ENCODE measurements at places on chromosomes 16 and 17.

DNA sequence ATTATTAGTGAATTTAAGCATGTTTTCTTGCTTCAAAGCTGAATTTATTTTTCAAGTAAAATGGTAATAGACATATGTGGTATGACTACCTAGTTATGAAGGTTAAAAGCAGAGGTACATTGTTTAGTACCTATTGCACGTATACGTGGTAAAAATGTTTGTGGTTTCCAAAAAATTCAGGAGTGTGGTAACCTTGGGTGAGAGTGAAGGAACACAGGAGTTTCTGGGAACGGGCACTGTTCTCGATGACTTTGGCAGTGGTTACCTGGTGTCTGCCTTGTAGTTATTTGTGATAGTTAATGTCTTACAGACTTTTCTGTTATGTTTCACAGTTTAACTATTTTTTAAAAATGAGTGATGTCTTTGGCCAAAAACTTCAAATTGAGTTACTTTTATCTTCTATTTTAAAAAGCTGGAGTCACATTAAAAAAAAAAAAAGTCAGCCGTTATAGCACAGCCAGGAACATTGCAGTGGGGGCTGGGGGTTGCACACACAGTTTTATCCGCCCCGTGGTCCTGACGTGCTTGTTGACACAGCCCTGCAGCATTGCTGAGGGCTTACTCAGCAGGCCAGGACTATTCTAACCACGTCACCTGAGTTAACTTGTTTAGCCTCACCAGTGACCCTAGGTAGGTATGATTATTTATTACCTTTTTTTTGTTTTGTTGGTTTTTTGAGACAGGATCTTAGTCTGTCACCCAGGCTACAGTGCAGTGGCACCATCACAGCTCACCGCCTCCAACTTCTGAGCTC, 10.9 kb downstream of the JPT2 start:
- no peaks in the 10 kb centered on the region for H3K27me3 ChIP-seq
- no peak for DNase-seq
- no peaks in the 10 kb centered on the region for H3K4me1 ChIP-seq
- no peak overlapping the region for H3K27ac ChIP-seq
- H3K4me3 ChIP-seq = no peak overlapping the region

GRCh38 chr16:473046-474043, 47.9 kb downstream of the RAB11FIP3 start:
- no peaks in the 10 kb centered on the region for H3K27me3 ChIP-seq
- H3K4me1 ChIP-seq = peaks cover 25% of the 10 kb centered on the region
- no peak for DNase-seq
- H3K27ac ChIP-seq = no peak overlapping the region
- H3K4me3 ChIP-seq = no peak overlapping the region

DNA sequence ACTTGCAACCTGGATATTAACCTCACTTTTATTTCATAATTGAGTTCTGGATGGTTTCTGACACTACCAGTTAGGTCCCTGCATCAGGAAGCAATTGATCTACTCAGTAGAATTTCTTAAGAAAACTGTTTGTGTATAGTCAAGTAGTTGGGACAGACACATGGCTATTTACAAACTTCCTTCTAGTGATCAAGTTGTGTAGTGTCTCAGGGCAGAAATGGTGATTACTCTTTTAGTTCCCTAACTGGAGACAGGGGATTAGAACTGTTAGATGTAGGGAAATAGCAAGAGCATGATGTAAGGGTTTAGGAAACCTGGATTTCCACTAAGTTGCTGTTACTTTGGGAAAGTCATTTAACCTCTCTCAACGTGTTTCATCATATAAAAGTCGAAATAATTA, 30.4 kb downstream of the TMEM100 start:
- H3K36me3 ChIP-seq = no peaks in the 10 kb centered on the region
- no peaks in the 10 kb centered on the region for H3K27me3 ChIP-seq
- H3K4me1 ChIP-seq = no peaks in the 10 kb centered on the region

GRCh38 chr16:68754084-68754792, 17.1 kb downstream of the CDH1 start:
- H3K36me3 ChIP-seq = no peaks in the 10 kb centered on the region
- no peak for DNase-seq
- no peaks in the 10 kb centered on the region for H3K4me1 ChIP-seq
- H3K27me3 ChIP-seq = no peaks in the 10 kb centered on the region
- H3K4me3 ChIP-seq = no peak overlapping the region
- no peak overlapping the region for H3K27ac ChIP-seq

DNA sequence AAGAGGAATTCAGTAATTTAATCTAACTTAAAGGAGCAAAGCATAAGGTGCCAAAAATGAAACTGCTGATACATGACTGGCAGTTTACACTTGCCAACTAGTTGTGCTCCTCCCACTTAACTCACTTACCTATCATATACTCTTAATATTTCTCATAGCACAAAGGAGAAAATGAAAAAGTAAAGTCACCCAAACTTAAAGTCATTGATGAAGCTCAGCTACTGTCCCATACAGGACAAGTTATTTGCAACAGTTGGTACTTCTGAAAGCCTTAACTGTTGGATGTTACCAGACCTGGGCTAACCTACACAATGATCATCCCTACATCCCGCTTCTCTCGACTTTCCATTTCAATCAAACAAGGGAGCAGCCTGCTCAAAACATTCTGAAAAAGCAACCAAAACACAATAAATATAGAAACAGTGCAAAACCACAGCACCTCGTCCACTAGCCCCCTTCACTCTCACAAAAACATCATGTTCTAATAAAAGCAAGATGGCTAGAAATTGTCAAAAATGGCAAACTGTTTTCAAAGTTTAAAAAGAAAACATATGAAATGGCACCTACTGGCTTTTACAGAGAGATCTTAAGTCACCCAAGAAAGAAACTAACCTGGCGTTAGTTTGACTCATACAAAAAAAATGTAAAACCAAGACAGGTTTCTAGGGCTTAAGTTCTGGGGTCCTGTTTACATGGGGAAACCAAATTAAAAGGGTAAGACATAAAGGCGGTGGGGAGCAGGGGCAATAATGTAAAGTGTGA, 868 bp downstream of the MED13 start:
- no peaks in the 10 kb centered on the region for H3K27me3 ChIP-seq
- peaks cover 21% of the 10 kb centered on the region for H3K4me1 ChIP-seq
- peak overlapping the region; percentile 79 for H3K4me3 ChIP-seq
- DNase-seq = no peak
- peaks cover 6% of the 10 kb centered on the region for H3K36me3 ChIP-seq

GRCh38 chr17:17987901-17988300, 15.2 kb downstream of the DRC3 start:
- no peaks in the 10 kb centered on the region for H3K27me3 ChIP-seq
- no peaks in the 10 kb centered on the region for H3K36me3 ChIP-seq
- H3K4me3 ChIP-seq = no peak overlapping the region
- H3K4me1 ChIP-seq = no peaks in the 10 kb centered on the region
- no peak for DNase-seq
- H3K27ac ChIP-seq = no peak overlapping the region

DNA sequence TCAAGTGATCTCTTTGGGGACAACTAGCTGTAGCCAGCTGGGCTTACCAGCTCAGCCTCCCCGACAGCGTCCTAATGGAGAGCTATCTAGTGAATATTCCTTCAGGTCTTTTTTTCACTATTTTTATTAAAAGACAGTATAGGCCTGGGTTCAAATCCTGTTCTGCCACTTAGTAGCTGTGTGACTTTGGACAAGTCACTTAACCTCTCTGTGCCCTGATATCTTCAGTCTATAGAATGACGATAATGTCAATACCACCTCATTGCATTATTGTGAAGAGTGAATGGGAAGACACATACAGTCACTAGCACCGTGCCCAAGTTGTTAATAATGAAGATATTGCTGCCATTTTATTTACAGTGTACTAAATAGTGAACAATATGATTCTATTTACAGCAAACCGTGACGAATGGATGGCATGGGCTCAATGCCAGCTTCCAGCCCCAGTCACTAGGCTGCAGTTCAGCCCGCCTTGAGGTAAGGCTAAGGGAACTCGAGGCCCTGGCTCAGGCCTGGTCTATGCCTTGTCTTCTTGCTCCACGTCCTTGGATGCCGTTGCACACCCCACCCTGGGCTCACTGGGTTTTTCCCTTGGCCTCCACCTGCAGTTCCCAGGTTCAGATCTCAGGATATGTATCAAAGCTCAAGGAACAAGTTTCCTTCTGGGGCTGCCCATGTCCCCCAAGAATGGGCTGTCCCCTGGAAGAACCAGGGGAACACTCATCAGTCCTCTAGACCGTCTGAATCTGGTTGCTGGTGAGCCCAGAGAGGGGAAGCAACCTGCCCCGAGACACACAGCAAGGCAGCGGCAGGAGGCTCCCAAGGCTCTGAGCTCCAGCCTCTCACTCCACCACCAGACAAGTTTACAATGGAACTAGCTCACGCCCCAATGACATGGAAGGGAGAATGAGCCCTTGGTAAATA, 95.4 kb upstream of the TNRC6C start:
- no peaks in the 10 kb centered on the region for H3K27me3 ChIP-seq
- no peak overlapping the region for H3K4me3 ChIP-seq
- H3K27ac ChIP-seq = no peak overlapping the region

- H3K4me3 ChIP-seq = no peak overlapping the region
- H3K27ac ChIP-seq = no peak overlapping the region
- DNase-seq = no peak
- H3K27me3 ChIP-seq = no peaks in the 10 kb centered on the region
- peaks cover under 1% of the 10 kb centered on the region for H3K4me1 ChIP-seq
- H3K36me3 ChIP-seq = no peaks in the 10 kb centered on the region
Observed at GRCh38 chr17:6346156-6346786, 88.7 kb downstream of the AIPL1 start.

- no peaks in the 10 kb centered on the region for H3K27me3 ChIP-seq
- no peak overlapping the region for H3K27ac ChIP-seq
- no peak overlapping the region for H3K4me3 ChIP-seq
- DNase-seq = no peak
- no peaks in the 10 kb centered on the region for H3K36me3 ChIP-seq
Observed at GRCh38 chr17:8904201-8904600, 36.7 kb upstream of the PIK3R6 start.
